ENCODE measurements at places on chromosomes 4 and X. TPM values are rescaled to one million over a fixed set of nuclear protein-coding genes. Genes with fewer than 3 reads are reported as not detected.

The GC gene
- total RNA-seq, result not detected

The CLIC2 gene
- not detected for total RNA-seq

The UGT2A1 gene
- not detected for total RNA-seq

The LUZP4 gene
- not detected for total RNA-seq

The GLRB gene
- total RNA-seq, result not detected

The IL3RA gene
- 0.21 TPM for total RNA-seq

The EFHC2 gene
- not detected for total RNA-seq

The USP17L24 gene
- not detected for total RNA-seq

The ZDHHC15 gene
- total RNA-seq, result not detected

The MGARP gene
- total RNA-seq, result 0.26 TPM

The APELA gene
- total RNA-seq, result 34.8 TPM

The RTL3 gene
- not detected for total RNA-seq

The AFP gene
- 252 TPM for total RNA-seq

The GAGE12J gene
- total RNA-seq, result not detected

The GAGE2A gene
- not detected for total RNA-seq

DNA sequence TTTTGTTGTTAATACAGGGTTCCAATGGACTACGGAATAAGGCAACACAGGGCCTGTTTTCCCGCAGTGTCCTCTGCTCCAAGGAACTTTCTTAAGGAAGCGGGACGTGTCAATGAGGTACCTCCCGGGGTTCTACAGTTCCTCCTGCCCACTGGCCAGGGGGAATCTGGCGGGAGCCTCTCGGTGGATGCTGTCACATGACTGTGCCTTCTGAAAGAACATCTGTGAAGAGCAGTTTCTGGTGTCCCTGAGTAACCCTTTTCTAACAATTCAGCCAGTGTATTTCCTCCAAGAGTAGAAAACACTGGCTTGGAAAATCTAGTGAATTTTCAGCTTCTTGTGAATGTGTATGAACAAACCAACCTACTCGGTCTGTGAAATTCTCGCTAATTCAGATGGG, 32.7 kb downstream of the MFAP3L start:
- H3K4me3 ChIP-seq, result no peak overlapping the region
- H3K4me1 ChIP-seq, result no peaks in the 10 kb centered on the region
- H3K27me3 ChIP-seq, result no peaks in the 10 kb centered on the region
- H3K36me3 ChIP-seq, result no peaks in the 10 kb centered on the region

GRCh38 chr4:11831739-11832138, 403.0 kb upstream of the HS3ST1 start:
- no peak overlapping the region for H3K4me3 ChIP-seq
- H3K27ac ChIP-seq, result no peak overlapping the region
- H3K36me3 ChIP-seq, result no peaks in the 10 kb centered on the region
- H3K27me3 ChIP-seq, result no peaks in the 10 kb centered on the region

- no peaks in the 10 kb centered on the region for H3K27me3 ChIP-seq
- H3K4me1 ChIP-seq, result peaks cover 15% of the 10 kb centered on the region
- H3K36me3 ChIP-seq, result no peaks in the 10 kb centered on the region
- no peak overlapping the region for H3K27ac ChIP-seq
These were observed 89.7 kb downstream of the LRP2BP start for GRCh38 chr4:185305979-185306442.

GRCh38 chr4:160235285-160235684, 1132.4 kb downstream of the RAPGEF2 start:
- no peaks in the 10 kb centered on the region for H3K27me3 ChIP-seq
- DNase-seq, result no peak
- no peak overlapping the region for H3K4me3 ChIP-seq
- H3K27ac ChIP-seq, result no peak overlapping the region
- no peaks in the 10 kb centered on the region for H3K4me1 ChIP-seq

DNA sequence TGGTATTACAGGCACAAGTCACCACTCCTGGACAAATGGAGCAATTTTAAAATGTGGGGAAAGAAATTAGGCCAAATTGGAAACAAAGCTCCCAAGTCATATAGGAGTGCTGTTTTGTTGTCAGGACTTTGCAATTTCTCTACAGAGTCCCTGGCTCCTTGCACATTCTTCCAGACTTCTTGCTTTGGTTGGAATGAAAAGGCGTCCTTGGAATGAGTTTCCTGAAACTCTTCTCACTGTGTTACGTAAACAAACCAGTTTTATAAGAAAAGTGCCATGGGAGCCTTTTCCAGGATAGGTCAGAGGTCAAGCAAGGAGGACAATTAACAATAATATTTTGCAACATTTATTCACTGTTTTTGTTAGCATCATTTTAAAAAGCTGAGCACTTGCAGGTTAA, 32.4 kb upstream of the KIT start:
- H3K4me1 ChIP-seq, result no peaks in the 10 kb centered on the region
- no peak overlapping the region for H3K27ac ChIP-seq
- DNase-seq, result no peak
- no peak overlapping the region for H3K4me3 ChIP-seq
- no peaks in the 10 kb centered on the region for H3K36me3 ChIP-seq

- H3K36me3 ChIP-seq, result no peaks in the 10 kb centered on the region
- DNase-seq, result peak; percentile 46
- H3K4me1 ChIP-seq, result peaks cover 10% of the 10 kb centered on the region
- no peak overlapping the region for H3K4me3 ChIP-seq
- peak overlapping the region; percentile 61 for H3K27ac ChIP-seq
- no peaks in the 10 kb centered on the region for H3K27me3 ChIP-seq
These were observed 106.3 kb downstream of the TRAPPC11 start for GRCh38 chr4:183765251-183765911.

DNA sequence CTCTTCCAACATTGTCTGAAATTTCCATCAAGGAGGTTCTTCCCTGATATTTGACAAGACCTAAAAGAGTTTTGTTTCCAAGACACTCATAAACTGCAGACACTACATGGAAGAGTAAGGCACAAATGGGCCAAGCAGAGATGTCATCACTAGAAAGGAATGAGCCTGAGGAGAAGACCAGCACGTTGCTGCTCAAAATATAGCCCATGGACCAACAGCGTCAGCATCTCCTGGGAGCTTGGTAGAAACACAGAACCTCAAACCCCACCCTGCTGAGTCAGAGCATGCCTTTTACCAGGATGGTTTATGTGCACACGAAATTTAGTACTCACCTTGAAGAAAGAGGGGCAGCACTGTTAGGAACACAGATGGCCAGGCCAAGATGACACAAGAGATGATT, 128.7 kb upstream of the MID1 start:
- DNase-seq, result no peak
- no peak overlapping the region for H3K4me3 ChIP-seq
- H3K27ac ChIP-seq, result no peak overlapping the region
- no peaks in the 10 kb centered on the region for H3K36me3 ChIP-seq

DNA sequence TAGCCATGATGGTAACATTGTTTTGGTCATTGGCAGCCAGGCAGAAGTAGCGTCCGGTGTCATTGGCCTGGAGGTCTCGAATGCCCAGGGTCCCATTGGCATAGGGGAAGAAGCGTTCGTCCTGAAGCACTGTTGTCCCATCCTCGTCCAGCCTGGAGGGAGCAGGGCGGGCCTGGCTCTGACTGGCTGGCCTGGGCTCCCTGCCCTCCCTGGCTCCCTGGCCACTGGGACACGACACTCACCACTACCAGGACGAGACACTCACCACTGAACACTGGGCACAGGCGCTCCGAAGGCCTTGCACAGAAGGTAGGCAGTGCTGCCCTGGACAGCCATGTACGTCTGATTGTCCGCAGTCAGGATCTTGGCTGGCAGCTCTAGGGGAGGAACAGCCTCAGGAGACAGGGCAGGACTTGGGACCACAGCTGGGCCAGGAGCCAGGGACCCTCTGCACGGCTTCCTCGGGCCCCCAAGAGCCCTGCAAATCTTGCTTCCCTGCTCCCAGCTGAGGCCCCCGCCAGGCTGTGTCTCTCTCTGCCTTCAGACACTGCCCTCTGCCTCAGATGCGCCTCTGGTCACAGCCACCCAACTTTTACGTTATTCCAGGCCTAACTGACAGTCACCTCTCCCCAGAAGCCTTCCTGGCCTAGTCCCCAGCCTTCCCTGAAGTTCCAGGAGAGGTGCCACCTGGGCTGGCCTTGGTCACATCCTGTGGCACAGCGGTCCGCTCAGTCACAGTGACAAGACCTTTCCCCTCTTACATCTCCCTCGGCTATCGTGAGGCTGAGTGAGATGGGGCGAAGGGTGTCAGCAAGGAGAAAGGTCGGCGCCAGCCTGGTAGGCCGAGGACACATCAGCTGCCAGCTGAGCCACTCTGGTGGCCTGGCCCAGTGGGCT, 17.1 kb downstream of the L1CAM start:
- no peaks in the 10 kb centered on the region for H3K27me3 ChIP-seq
- H3K36me3 ChIP-seq, result no peaks in the 10 kb centered on the region
- H3K27ac ChIP-seq, result no peak overlapping the region
- no peaks in the 10 kb centered on the region for H3K4me1 ChIP-seq

GRCh38 chr4:159481936-159482335, 379.1 kb downstream of the RAPGEF2 start:
- DNase-seq, result no peak
- H3K4me3 ChIP-seq, result no peak overlapping the region
- no peaks in the 10 kb centered on the region for H3K36me3 ChIP-seq
- no peaks in the 10 kb centered on the region for H3K27me3 ChIP-seq

- H3K4me3 ChIP-seq, result no peak overlapping the region
- H3K27me3 ChIP-seq, result no peaks in the 10 kb centered on the region
- no peaks in the 10 kb centered on the region for H3K4me1 ChIP-seq
- DNase-seq, result no peak
- no peak overlapping the region for H3K27ac ChIP-seq
These were observed 138.8 kb downstream of the DTHD1 start for GRCh38 chr4:36420111-36420679.

DNA sequence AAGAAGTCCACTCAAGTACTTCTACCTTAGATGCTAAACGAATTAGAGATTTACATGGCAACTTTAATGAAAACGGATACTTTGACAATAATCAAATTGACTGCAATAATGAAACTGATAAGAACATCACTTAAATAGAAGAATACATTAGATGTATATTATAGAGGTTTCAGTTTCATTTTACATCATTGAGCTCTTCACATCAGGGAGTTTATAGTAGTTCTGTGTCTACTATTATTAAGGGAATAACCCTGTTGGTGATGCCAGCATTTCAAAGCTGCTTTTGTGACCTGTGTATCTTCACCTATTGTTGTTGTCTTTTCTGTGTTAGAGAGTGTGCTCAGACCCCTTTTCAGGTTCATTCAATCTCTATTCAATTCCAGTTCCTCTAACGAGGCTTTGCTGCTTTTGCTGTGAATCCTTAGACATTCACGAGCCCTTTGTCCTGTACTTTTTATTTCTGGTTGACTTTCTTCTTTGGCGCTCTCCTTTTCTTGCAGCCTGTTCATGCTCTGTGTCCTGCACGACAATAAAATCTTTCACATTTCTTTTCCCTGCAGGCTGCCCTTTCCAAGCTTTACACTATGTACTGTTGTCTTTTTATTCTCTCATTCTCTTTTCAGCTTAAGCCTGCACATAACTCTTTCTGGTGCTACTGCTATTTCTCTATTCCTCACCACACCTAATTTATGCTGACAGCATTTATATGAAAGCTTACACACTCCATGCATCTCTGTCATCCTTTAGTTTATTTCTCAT, 232.1 kb downstream of the CPE start:
- no peaks in the 10 kb centered on the region for H3K4me1 ChIP-seq
- H3K27me3 ChIP-seq, result no peaks in the 10 kb centered on the region
- H3K4me3 ChIP-seq, result no peak overlapping the region
- no peak overlapping the region for H3K27ac ChIP-seq
- DNase-seq, result no peak

DNA sequence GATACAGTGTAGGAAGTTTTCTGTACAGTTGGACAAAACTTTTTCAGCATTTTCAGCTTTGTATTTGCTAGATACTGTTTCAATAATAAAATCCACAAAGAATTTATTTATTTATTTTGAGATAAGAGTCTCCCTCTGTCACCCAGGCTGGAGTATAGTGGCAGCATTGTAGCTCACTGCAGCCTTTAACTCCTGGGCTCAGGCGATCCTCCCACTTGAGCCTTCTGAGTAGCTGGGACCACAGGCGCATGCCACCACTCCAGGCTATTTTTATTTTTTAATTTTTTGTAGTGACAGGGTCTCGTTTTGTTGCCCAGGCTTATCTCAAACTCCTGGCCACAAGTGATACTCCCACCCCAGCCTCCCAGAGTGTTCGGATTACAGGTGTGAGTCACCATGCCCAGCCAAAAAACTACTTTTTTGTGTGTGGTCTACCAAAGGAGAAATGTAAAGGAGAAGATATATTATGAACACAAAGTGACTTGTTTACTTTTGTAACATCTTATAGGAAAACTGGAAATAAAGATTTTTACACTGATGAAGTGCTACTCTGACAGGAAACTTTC, 13.0 kb upstream of the SOWAHD start:
- DNase-seq, result no peak
- no peaks in the 10 kb centered on the region for H3K36me3 ChIP-seq
- no peaks in the 10 kb centered on the region for H3K27me3 ChIP-seq

DNA sequence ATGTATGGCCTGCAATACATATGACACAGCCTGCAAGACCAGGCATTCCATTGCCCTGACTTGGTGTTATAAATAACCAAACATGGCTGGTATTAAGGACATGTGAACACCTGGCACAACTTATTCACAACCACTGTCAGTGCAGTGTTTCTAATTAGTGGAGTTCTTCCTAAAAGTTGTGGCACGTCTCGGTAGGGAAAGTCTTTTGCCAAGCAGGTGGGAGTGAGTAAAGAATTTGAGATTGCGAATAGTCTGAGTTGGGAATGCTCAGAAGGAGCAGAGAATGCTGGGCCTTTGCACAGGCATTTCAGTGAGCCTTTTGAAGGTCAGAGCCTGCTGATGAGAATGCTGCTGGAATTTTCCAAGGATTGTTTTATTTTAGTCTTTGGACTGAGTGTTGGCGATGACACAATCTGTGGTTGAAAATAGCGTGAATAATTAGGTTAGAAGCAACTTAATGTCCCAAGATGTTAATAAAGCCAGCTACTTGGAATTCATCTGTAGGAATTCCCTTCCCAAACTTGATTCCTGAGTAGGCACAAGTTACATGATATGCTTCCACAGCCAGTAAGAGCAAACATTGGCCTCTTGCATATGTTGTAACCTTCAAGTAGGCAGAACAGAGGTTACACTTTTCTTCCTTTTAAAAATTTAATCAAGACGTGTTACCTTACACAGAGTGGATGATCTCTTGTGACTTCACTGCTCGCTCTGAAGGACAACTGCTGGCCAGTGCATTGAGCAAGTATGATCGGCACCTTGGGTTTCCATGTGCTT, 83.6 kb upstream of the PGRMC2 start:
- H3K4me3 ChIP-seq, result no peak overlapping the region
- DNase-seq, result no peak
- no peaks in the 10 kb centered on the region for H3K4me1 ChIP-seq

- no peak overlapping the region for H3K4me3 ChIP-seq
- H3K36me3 ChIP-seq, result no peaks in the 10 kb centered on the region
These were observed 168.5 kb upstream of the STK26 start for GRCh38 chrX:131854581-131854980.

GRCh38 chr4:6582889-6583490, 8.0 kb downstream of the MAN2B2 start:
- peak; percentile 67 for DNase-seq
- H3K4me1 ChIP-seq, result no peaks in the 10 kb centered on the region
- no peak overlapping the region for H3K4me3 ChIP-seq
- H3K36me3 ChIP-seq, result no peaks in the 10 kb centered on the region
- H3K27ac ChIP-seq, result no peak overlapping the region
